Stimulated activated CD4-positive, alpha-beta T cell treated with anti-CD3 and anti-CD28 coated beads, Interleukin-15, amount 100 ng/mL, for 1 hour (primary cell): ENCODE measurements at places on chromosomes 5 and 9.

- no peak for DNase-seq
These were observed 75.3 kb upstream of the COL5A1 start for GRCh38 chr9:134566196-134566847.

- no peak for DNase-seq
These were observed 58.3 kb upstream of the CPEB4 start for GRCh38 chr5:173829826-173830225.

DNA sequence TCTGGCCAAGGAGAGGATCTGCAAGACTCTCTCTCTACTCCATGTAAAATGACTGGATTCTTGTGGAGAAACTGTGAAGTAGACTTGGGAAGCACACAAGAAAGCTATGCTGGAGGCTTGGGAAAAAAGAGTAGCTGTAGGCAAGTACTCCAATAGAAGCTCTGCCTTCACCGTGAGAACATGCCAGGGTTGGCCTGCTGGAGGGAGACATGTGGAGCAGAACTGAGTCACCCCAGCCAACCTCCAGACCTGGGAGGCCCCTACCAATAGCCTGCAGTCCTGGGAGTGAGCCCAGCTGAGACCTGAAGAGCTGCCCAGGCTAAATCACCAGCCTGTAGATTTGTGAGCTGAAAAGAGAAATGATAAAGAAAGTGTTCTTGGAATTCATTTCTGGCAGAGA is 66.6 kb downstream of the DEPDC1B start:
- DNase-seq: no peak

GRCh38 chr9:91182429-91183225 is 179.1 kb downstream of the AUH start:
- no peak for DNase-seq

DNA sequence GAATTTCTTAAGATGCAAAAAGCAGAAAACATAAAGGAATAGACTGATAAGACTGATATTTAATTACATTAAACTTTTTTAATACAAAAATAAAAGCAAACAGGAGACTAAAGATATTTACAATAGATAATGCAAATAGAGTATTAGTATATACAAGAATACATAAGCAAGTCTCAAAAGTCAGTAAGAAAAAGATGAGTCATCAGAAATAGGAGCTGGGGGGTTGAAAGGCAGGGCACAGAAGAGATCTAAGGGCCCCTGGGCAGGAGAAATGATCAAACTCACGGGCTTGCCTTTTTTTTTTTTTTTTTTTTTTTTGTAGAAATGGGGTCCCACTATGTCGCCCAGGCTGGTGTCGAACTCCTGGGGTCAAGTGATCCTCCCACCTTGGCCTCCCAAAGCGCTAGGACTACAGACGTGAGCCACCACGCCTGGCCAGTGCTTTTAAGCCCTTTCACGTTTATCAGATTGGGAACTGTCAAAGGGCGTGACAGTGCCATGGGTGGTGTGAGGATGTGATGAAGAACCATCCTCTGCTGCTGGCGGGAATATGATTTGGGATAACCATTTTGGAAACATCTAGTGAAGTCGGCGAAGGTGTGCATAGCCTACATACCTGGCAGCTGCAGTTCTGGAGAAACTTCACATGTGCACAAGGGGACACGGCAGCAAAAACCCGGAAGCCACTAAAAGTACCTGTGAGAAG is 126.1 kb downstream of the CACNA1B start:
- DNase-seq: no peak

- no peak for DNase-seq
These were observed 44.5 kb upstream of the SUSD3 start for GRCh38 chr9:93013856-93014582.

- no peak for DNase-seq
These were observed 27.0 kb downstream of the SLC22A4 start for GRCh38 chr5:132321109-132321721.

DNA sequence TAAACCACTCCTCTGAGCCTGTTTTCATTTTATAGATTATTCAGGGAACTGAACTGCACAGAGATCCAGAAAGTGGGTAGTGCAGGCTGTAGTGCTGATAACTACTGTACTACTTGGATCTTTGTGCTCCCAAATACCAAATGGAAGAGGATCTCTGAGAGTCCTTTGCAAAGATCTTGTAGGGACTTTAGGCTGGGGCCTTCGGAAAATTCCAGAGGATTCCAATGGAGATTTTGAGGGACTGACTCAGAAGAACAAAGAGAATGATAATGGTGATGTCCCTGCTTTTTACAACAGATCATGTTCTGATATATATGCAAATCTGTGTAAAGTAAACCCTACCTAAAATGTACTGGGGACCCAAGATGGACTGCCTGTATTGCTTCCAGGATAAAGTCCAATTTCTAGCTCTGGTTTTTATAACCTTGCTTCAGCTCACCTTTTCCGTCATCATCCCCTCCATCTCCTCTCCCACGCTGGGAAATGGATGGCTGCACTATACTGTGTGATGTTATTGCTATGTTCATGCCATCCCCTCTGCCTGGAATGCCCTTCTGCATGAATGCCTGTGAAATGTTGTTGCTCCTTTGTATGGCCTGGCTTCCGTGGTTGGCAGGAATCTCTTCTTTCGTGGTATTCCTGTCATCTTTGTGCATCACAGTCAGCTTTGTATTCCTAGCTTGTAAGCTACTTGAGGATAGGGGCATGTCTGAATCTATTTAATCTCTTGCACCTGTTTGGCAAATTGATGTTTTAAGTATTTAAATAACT is 9.7 kb upstream of the PSMD5 start:
- no peak for DNase-seq

- no peak for DNase-seq
These were observed 115.3 kb downstream of the MACIR start for GRCh38 chr5:103373597-103374472.

GRCh38 chr9:34332076-34332964 is 3.0 kb downstream of the NUDT2 start:
- DNase-seq: no peak

DNA sequence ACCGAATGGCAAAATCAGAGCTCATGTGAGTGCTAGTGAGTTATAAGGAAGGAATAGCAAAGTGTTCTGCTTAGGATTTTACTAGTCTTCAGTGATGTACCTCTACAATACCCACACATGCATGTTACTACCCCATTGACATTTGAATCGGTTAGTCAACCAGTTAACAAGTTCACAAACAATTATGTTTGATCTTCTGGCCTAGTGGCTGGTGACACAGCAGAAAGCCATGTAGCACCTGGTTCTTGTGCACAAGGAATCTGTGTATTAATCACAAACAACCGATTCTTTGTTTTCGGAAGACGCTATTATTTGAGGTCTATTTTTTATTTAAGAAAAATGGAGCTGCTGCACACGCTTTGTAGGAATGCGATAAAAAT is 41.9 kb downstream of the NTRK2 start:
- DNase-seq: no peak
